ENCODE measurements at places on chromosomes 1 and 21.

DNA sequence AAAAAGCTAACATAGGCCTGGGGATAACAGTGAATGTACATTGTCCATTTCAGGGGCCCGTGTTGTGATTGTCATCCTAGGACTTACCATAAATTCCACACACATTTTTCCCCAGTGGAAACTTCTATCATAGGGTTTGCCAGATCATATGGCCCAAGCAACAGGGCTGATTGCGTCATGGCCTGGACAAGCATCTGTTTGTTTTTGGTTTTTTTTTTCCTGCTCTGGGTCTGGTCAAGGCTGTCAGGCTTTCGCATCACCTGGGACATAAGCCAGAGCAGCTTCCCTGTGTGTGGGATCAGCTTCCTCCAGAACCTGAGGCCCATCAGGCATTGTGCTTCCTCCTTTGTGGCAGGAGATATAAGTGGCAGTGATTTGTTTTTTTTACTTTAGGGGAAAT lies 598.5 kb upstream of the USP24 start:
- DNase-seq: no peak

- no peak for DNase-seq
Observed at GRCh38 chr1:240496941-240497340, 115.0 kb downstream of the GREM2 start.

DNA sequence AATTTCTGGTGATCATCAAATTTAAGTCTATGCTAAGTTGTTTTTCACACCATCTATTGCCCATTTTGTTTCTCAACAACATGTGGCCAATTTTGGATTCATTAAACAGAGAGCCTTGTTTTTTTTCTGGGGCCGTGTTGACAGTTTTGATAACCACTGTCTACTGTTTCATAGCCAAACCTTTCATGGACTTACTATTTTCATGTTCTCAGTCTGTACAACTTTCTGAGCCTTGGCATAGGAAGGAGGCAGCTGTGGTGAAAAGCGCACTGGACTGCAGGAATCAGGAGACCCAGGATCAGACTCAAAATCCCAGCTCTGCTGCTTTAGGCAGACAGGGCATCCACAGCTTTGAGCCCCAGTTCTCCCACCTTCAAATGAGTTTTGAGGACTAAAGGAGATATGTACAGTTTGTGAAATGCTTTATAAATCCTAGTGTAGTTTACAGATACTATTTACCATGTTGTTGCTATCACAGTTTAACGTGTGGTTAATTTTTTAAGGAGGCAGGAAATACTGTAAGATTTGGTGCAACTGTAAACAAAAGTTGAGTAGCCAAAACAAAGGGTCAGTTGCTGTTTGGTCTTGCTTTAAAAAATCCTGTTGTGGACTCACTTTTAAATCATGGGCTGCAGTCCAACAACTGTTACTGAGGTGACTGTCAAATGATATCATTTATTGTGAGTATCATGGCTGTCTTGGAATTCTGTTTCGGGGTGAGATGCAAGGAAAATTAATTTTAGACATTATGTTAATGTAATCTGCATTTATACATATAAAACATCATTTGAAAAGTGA lies 2.9 kb downstream of the MACO1 start:
- no peak for DNase-seq

DNA sequence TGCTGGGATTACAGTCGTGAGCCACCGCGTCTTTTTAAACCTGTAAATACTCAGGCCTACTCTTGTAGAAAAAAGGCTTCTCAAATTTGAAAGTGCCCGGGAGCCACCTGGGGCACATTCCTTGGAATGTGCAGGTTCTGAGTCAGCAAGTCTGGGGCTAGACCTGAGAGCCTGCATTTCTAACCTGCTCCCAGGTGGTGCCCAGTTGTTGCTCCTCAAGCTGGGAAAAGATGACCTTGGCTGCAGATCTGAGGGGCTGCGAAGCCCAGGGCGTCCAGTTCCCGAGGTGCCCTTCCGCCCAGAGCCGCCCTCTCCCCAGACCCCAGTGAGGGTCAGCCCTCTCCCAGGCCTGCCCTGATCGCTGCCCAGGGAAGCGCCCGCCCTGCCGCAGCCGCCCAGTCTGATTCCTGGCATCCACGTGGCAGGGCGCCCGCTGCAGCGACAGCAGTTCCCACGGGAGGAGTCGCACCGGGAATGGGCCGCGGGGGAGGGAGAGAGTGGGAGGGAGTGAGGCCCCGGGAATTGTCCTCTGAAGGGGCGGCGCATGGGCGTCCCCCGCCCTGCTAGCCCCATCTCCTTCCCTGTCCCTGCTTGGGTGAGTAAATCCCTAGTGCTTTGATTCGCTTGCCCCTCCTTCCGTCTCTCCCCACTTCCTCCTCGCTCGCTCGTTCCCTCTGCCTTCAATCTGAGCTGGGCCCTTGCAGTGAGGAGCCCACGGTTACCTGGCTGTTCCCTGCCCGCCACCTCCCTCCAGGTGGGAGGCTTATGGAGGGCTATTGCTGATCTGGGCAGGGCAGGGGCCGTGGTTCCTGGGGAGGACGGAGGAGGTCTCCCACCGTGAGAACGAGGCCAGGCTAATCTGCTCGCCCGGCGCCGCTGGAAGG lies 18.8 kb upstream of the TENT5B start:
- no peak for DNase-seq

DNA sequence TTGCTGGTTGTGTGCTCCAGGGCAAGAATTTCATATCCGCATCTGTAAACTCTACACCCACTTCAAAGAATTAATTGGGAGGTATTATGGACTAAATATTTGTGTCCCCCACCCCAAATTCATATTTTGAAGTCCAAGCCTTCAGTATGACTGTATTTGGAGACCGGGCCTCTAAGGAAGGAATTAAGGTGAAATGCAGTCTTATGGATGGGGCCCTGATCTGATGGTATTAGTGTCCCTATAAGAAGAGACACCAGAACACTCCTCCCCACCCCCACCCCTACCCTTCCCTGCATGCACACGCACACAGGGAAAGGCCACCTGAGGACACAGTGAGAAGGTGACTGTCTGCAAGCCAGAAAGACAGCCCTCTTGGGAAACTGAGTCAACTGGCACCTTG lies 332.4 kb downstream of the RPS6KC1 start:
- no peak for DNase-seq

GRCh38 chr1:236893626-236894545 lies 98.8 kb downstream of the MTR start:
- no peak for DNase-seq

GRCh38 chr1:150887018-150887417 lies at the start of gene CTXND2:
Gene CTXND2, plus strand, starts transcription at chr1:150887136. Its CDS starts 25,179 bp downstream, at chr1:150912315.
- DNase-seq: no peak

- DNase-seq: peak; percentile 16
Observed at GRCh38 chr1:225746361-225747179, 31.1 kb upstream of the SRP9 start.

DNA sequence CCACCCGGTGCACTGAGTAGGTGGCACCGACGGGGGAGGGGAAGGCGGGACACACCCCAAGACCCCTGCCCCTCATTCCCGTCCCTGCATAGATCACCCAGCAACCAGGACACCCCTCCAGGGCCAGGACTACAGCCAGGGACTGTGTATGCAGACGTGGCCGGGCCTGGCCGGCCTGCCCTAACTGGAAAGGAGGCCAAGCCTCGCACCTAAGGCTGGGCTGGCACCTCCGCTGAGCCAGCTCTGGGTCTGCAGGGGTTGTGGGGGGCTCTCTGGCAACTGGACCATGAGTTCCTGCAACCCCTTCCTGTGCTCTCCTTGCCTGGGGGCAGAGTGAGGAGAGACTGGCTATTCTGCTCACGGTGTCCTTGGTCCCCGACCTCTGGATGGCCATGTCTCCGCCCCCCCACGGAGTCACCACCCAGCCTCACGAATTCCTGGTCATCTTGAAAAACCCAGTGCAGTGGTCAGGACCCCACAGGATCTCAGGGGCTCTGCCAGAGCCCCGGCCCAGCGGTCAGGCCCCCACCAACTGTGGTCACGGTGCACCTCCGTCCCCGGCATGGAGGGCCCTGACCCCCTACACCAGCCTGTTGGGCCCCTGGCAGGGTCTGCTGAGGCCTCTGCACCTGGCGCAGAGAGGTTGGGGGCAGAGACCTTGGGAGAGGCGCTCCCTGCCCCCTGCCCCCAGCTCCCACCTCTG lies 1.1 kb upstream of the FNDC10 start:
- DNase-seq: no peak

- DNase-seq: no peak
Observed at GRCh38 chr1:91795591-91796389, 90.2 kb downstream of the TGFBR3 start.

DNA sequence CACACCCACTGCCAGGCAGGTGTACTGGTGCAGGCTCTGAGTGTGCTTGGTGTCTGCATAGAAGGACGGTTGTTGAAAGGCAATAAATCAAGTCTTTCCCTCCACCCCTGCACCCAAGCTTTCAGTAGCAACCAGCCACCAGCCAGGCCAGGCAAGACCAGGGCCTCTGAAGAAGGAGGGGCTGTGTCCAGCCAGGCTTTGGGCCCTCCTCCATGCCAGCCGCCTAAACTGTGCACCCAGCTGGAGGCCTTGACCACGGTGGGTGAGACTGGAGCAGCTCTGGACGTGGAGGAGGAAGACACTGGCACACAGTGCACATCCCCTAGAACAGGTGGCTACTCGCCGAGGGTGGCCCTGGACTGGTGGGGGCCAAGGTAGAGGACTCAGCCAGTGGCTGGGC lies 4.9 kb downstream of the OLIG2 start:
- no peak for DNase-seq

- DNase-seq: no peak
Observed at GRCh38 chr21:40976198-40977109, 129.5 kb upstream of the DSCAM start.

GRCh38 chr1:224298346-224299330 lies 31.3 kb downstream of the NVL start:
- DNase-seq: no peak

DNA sequence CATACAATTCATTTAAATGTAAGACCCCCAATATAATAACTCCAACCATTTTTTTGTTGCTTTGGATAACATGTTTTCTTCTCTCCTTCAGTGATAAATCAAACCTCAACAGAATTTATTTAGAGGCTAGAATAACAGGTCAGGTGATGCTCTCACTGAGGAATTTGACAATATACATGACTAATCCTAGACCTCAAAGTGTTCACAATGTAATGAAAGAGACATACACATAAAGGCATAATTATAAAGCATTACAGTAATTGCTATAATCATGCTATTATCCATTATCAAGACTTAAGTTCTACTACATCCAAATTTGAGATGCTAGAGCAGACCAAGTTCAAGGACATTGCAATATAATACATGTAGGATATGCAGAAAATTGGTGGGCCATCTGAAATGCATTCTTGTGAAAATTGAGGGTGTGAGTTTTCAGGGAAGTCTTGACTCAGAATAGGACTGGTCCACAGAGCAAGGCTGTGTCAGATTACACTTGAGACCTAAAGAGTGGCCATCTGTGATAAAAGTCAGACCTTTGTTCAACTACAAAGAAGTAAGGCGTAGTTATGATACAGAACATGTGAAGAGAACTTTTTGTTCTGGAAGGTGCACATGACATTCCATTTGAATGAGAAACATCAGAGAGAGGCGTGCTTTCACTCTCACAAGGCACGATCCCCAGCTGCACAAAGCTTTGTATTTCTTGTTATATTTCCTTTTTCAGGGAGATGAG lies 45.5 kb downstream of the UTP25 start:
- DNase-seq: no peak

- no peak for DNase-seq
Observed at GRCh38 chr1:79302380-79302930, 295.9 kb upstream of the ADGRL4 start.

GRCh38 chr21:45442276-45442675 lies 37.3 kb downstream of the COL18A1 start:
- DNase-seq: no peak

DNA sequence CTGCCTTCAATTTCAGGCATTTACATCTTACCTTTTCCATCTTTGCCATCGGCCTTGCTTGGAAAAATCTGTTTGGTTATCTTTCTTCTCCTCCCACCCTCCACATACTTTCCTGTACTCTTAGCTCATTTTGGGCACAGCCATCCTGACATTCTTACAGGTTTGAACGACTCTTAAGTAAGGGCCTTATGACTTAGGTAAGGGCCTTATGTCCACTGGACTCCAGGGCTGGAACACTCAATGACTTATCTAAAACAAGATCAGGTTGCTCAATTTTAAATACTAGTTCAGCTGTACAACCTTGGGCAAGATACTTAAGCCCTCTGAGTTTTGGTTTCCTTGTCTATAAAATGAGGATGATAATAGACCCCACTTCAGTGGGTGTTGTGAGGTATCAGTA lies 40.9 kb downstream of the C1orf21 start:
- DNase-seq: no peak

GRCh38 chr1:105678334-105678733 lies 1378.1 kb upstream of the PRMT6 start:
- DNase-seq: no peak

- no peak for DNase-seq
Observed at GRCh38 chr1:12088607-12089006, 25.5 kb downstream of the TNFRSF8 start.

- no peak for DNase-seq
Observed at GRCh38 chr1:21451212-21451611, 11.3 kb downstream of the NBPF3 start.

GRCh38 chr1:10808441-10808840 lies 12.0 kb upstream of the CASZ1 start:
- no peak for DNase-seq

DNA sequence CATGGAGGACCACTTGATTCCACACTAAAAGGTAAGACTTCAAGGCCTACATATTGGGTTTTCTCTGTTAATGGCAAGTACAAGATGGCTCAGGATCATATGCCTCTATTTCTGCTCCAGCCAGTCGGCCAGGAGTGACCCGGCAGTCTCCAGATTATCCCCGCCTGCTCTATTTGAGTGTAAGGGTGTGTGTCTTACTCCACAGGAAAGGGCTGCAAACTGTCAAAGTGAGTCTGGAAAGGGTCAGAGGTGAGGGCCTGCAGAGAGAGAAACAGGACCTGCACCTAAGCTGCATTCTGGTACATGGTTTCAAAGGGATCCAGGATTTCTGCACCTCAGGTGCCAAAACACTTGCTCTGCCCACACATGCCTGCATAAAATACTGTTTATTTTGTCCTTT lies 9.2 kb downstream of the ZNF692 start:
- DNase-seq: no peak

- DNase-seq: no peak
Observed at GRCh38 chr1:235908742-235909520, 42.2 kb upstream of the LYST start.

- DNase-seq: peak; percentile 51
Observed at GRCh38 chr1:182163821-182164223, 102.3 kb upstream of the ZNF648 start.

DNA sequence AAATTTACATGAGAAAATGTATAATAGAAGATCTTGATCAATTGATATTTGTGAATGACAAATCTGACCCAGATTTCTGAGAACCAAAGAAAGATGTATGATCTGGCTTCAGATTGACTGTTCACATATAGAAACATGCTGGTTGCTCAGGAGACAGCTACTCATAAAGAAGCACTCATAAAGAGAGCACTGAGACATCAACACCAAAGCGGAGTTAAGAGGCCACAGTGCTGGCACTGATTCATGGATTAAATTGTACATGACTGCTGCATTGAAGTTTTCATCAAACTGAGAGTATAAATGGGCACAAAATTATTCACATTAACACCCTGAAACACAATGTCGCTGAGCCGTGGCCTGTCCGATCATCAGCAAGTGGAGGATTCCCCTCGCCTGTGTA lies 46.2 kb downstream of the SH3GLB1 start:
- no peak for DNase-seq
